ENCODE measurements at places on chromosomes 2 and 18.
A peak's percentile ranks its signal among the peaks of the same experiment; 100 is the strongest.

GRCh38 chr2:211591426-211591825 is 947.2 kb downstream of the ERBB4 start:
- DNase-seq: no peak

DNA sequence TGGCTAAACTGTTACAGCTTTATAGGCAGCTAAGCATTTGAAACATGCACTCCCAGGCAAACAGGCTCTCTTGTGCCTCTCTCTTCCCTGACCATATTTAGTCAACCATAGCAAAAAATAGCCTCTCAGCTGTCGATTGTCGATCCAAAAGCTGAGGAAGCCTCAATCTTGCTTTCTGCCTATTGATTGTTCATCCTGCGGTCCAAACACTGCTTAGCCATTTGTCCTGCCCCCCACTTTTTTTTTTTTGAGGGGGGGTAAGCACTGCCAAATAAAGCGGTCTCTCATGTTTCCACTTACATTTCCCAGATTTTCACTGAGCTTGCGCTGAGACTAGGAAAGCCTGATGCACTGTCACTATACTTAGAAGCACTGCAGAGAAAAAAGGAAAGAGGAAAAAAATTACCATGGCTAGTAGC is 90.8 kb downstream of the MIB1 start:
- DNase-seq: peak; percentile 22

GRCh38 chr18:36534154-36534688 is 236.7 kb downstream of the FHOD3 start:
- no peak for DNase-seq

DNA sequence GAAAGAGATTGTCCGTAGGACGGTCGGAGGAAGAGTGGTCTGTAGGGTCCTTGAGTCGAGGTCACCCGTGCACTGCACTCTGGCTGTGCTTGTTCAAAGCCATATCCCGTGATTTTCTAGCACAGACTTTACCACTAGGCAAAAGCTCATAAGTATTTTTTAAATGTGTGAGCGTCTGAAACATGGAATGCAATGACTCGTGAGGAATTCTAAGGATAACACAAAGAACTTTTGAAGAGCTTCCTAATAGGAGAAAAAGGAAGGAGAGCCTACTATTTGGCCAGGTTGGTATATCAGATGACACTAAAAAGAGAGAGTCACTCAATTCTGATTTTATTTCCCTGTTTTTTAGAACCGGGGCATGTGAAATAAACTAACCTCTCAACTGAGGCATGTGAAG is 68.3 kb downstream of the CD28 start:
- DNase-seq: peak; percentile 42

GRCh38 chr2:239409976-239410375 is 9.2 kb upstream of the HDAC4 start:
- no peak for DNase-seq

- DNase-seq: no peak
Measured at GRCh38 chr2:142803158-142803557, 74.3 kb upstream of the KYNU start.

- DNase-seq: peak; percentile 33
Measured at GRCh38 chr2:20193185-20193584, 31.7 kb downstream of the SDC1 start.

DNA sequence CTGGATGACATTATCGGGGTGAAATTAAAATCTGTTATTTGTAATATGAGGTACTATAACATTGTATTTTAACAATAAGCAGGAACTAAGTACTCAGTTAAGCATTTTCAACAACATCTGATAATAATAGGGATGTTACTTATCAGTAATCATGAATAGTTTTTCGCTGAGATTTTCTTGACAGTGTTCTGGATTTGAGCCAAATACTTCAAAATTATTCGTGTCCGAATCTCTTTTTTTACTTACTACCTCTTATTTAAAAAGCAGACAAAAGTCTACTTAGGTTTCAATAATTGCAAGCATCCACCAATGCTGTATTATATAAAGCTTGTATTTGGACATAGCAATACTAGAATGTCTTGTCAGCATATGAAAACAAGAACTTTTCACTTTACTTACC is 6.4 kb upstream of the ANKRD12 start:
- no peak for DNase-seq

DNA sequence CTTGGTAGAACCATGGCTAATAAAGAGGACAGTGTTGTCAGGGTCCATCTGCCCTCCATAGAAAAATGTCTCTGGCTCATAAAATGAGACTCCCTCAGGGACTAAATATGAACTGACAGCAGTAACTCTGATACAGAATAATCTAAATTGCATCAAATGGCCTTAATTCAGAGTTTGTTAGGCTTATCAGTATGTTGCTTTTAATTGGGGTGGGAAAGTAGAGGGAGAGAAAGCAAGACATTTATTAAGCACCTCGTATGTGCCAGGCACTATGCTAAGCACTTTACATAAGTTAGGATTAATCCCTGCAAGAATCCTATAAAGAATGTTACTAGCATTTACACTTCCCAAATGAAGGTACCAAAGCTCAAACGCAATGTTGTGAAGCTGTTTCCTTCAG is 115.2 kb downstream of the MMADHC start:
- no peak for DNase-seq

- DNase-seq: no peak
Measured at GRCh38 chr2:142642650-142643049, 234.8 kb upstream of the KYNU start.

DNA sequence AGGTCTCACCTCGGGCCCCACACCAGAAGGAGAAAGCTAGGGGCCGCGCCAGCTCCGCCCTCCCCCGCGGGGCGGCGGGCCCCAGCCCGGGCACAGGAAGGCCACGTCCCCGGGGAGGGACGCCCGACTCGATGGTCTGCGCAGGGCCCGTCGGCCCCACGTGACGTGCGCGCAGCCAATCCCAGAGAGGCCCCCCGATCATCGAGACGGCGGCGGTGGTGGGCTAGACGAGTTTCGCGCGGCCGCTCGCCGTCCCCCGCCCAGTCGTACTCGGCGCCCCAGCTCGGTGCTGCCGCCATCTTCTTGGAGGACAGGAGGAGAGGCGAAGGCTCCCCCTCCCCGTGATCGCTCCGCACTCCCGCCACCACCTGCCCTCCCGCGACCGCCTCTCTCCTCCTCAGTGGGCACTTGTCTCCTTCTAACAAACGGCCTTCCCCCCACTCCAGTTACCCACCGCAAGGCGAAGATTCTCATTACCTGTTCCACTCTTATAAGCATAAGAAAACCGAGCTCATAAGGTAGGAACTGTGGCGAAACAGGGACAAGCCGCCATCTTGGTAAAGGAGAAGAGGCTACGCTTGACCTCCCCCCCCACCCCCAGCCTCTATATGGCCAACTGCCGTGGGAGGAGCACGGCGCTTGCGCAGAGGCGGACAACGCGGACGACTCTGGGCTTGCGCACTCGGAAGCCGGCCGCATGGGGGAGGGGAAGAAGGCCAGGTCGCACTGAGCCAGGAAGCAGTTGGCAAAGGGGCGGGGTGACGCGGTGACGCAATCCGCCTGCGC is at the start of gene HDLBP:
Gene HDLBP, minus strand, starts transcription at position 580 of the 786 bp plus-strand sequence. CDS start 48,803 bp downstream, outside the sequence.
- peak; percentile 98 for DNase-seq

- DNase-seq: no peak
Measured at GRCh38 chr2:238397356-238397755, 29.4 kb upstream of the ASB1 start.

DNA sequence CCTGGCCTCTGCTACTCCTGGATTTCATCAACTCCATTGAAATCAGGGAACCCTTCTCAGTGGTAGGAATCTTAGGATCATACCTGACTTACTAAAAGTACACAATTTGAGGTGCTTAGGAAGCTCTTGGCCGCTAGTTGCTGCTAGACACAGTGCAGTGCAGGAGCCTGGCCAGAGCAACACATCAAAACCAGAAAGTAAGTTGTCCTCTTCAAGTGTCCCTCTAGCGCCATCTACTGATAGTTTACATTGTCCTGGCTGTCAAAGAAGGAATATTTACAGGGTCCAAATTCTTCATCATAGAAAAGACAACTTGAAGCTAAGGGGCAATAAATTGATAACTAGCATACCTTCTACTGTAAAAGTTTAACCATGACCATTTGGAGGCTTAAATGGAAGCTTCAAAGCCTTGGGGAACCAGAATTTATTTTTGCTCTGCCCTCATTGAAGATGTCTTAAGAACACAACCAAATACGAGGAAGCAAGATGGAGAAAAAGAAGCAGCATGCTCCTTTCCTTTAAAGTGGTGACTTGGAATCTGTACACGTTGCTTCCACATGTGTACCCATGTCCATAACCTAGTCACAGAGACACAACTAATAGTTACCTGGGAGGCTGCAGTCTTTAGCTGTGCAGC is 889.1 kb upstream of the GCFC2 start:
- DNase-seq: peak; percentile 49

- DNase-seq: peak; percentile 67
Measured at GRCh38 chr18:11412811-11413210, 196.6 kb upstream of the SLC35G4 start.

- no peak for DNase-seq
Measured at GRCh38 chr18:63313396-63313917, 6.1 kb downstream of the BCL2 start.

DNA sequence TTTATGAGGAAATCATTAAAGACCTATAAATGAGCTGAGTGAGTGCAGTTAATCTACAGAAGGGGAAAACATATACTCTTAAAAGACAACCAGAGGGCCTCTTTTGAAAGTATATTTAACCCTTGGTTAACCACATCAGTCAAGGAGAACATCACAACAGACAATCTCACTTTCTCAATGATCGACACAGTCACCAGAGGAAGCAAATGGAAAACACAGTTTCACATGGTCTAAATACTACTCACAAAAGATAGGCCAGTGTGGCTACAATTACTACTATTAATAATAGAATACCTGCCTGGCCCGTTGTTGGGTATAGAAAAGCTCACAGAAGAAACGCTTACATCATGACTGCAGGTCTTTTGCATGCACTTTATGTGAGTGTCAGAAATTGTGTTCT is 426.2 kb downstream of the NCKAP5 start:
- DNase-seq: no peak

DNA sequence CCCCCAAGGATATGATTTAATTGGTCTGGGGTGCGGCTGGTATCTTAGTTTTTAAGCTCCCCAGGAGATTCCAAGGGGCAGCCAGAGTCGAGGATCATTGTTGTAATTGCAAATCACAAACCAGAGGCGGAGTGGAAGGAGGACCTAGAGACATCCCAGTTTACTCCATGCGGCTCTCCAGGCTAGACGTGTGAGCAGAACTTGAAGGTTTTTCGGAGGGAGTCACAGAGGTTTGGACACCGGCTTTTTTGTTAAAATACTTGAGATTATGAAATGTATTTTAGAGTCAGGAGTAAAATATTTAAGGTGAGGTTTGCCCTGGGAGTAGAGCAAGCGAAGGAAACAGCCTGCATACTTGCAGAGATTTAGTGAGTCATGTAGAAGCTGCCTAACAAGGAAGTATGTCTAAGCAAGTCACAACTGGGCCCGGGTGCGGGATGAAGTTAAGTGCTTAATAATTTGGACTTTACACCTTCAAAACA is 39.5 kb downstream of the TGOLN2 start:
- peak; percentile 67 for DNase-seq

DNA sequence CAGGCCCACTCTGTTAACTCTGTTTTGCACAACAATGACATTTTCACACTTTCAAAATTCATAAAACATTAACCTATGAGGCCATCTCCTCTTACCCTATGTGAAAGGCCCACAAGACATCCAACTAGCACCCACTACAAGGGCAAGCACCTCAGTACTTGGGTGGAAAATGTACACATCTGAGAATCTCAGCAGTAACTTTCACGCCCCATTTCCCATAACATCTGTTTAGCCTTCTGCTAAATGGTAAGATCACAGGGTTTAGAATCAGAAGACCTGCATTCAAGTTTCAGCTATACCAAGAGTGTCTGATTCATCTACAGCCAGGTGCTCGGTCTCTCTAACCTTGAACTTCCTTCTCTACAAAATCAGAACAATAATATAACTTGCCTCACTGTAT is 89.2 kb downstream of the SP100 start:
- no peak for DNase-seq

DNA sequence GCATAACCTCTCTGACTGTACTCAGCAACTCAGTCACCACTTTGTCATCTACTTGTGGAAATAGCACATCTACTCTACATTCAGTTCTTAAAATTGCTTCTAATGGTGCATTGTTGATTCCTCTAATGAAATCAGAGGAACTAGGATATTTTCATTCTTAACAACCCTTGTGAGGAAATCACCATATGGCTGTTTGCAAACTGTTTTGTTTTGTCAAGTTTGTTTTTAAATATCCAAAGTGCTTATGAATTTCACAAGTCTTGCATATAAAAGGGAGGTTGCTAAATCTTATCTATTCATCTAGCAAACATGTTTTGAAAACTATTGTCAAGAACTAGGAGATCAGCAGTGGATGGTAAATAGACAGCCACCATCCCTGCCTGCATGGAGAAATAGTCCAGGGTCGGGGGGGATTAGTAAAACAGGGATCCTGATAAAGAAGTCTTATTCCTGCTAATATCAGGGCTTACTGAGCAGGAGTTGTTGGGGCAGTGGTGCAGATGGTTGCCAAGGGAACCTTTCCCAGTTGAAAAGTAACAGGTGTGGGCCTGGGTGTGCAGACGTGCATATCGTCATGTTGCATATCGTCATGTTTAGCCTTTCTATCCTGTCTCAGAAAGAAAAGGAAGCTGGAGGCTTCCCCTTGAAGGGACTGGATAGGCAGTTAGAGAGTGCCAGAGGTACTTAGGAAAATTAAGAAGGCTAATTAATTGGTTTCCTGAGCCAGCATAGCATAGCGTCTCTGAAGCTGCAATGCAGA is 7.5 kb upstream of the MYO3B start:
- peak; percentile 39 for DNase-seq

GRCh38 chr2:152372438-152372984 is 37.5 kb downstream of the FMNL2 start:
- no peak for DNase-seq

- no peak for DNase-seq
Measured at GRCh38 chr2:160431441-160431840, 62.2 kb downstream of the RBMS1 start.

GRCh38 chr18:29176681-29177080 is 999.8 kb upstream of the CDH2 start:
- DNase-seq: no peak

- DNase-seq: peak; percentile 17
Measured at GRCh38 chr2:25161055-25161781, 7.2 kb downstream of the POMC start.

DNA sequence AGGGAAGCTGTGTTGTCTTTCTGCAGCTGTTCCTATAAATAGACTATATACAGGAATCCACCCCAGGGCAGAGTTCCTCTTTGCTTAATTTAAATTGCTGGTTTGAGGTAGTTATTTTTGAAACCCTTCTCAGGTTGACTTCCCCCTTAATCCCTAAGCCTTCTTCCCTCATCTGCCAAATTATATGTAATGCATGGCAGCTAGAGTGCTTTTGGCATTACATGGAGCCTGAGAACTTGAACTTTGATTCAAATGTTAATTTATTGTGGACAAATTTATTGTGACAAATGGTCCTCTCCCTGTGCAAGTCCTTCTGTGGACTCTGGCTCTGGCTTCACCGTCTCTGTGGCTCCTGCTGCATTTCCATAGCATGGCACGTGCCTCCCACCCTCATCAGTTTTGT is 29.2 kb downstream of the MYO1B start:
- no peak for DNase-seq

- DNase-seq: peak; percentile 56
Measured at GRCh38 chr2:222753251-222753824, 81.9 kb downstream of the MOGAT1 start.

All from AG10803 (cell line).